A549 (cell line): ENCODE measurements at places on chromosomes 2 and 18. TPM values are rescaled to one million over a fixed set of nuclear protein-coding genes. Genes with fewer than 3 reads are reported as not detected.

PROKR1 gene
- not detected in 3 replicates for polyA plus RNA-seq

GRCh38 chr18:13450289-13451212 is 232.0 kb downstream of the LDLRAD4 start:
- DNase-seq, result no peak

LAMA3 gene
- polyA plus RNA-seq, result 18.2 to 24.1 TPM (median 19.4 TPM) in 3 replicates

- DNase-seq, result no peak
Measured at GRCh38 chr2:21966139-21966538, 842.4 kb downstream of the TDRD15 start.

TMEM182 gene
- 5.3 to 5.7 TPM (median 5.4 TPM) in 3 replicates for polyA plus RNA-seq

DNA sequence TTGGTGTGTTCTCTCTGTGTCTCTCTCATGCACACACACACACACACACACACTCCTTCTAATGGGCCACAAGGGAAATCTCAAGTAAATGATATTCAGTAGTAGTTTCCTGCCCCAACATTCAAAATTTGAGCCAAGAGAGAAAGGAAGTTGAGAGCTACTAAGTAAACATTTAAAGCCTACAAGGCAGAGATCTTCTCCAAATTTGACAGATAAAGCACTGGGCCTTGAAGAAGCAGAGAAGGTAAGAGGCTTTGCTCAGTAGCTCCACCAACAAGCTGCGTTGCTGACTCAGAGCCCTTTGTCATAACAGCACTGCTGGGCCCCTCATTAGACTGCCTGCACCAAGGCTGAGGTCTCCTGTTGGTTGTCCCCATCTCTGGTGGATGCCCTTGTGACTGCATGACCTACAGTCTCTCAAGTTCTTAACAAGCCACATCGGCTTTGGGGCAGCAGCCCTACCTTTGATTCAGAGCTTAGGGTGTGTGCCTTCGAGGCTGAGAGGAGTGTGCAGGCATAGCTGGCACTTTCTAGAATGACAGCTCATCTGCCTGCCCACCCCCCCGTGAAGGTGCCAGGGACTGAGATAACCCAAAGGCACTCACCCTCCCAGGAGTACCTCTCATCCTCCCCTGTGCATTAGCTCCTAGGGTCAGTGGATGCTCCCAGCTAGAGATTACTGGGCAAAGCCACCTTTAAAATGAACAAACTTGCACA is 32.3 kb upstream of the NEB start:
- no peak for DNase-seq

DNA sequence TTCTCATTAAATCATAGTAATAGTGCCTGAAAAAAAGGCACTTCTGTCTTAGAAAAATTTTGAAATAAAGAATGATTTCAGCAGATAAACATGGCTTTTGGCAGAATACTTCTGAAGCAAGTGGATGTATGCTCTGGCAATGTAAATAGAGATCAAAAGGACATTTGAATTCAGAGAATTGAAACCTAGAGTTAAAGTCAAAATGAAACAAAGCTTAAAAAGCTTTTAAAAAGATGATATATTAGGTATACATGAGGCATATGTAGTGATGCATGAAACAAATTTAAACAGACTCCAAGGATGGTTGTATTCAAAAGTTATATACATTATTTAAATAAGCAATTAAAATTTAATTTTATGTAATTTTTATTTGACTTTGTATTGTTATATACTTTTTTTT is 1344.5 kb upstream of the TMEFF2 start:
- no peak for DNase-seq

SLC19A3 gene
- polyA plus RNA-seq, result 2.2 to 2.8 TPM (median 2.7 TPM) in 3 replicates

OST4 gene
- polyA plus RNA-seq, result 809 to 921 TPM (median 880 TPM) in 3 replicates

RAB6C gene
- polyA plus RNA-seq, result 0.05 to 0.07 TPM (median 0.06 TPM) in 3 replicates

SCN1A gene
- polyA plus RNA-seq, result not detected in 3 replicates

- no peak for DNase-seq
Measured at GRCh38 chr2:84152462-84152861, 306.6 kb downstream of the SUCLG1 start.

ZNF513 gene
- 13.1 to 22.7 TPM (median 22.1 TPM) in 3 replicates for polyA plus RNA-seq

GRCh38 chr2:203913947-203914346 is 22.6 kb upstream of the ICOS start:
- no peak for DNase-seq

DNA sequence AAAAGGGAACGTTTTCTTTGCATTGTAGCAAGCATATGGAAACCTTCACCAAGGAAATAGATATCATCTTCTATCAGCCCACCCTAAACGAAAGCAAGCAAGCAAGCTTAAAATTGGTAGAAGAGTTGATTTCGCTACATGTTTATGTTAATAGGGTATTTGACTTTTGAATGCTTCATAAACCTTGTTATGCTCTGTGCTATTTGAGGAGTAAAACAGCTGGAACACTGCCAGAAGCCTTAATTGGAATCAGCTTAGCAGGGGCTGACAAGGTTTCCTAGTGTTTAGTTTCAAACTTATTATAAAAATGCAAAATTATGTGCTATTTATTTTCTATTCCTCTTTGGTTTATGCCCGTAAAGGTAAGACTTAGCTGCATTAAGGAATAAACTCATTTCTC is 70.6 kb upstream of the LINC00305 start:
- no peak for DNase-seq

GRCh38 chr2:37819186-37819585 is 105.9 kb upstream of the RMDN2 start:
- no peak for DNase-seq

STAT4 gene
- 11.6 to 14.0 TPM (median 11.7 TPM) in 3 replicates for polyA plus RNA-seq

- DNase-seq, result no peak
Measured at GRCh38 chr18:35136248-35136647, 95.0 kb downstream of the MAPRE2 start.

ATP6V1B1 gene
- polyA plus RNA-seq, result 2.5 to 2.8 TPM (median 2.7 TPM) in 3 replicates

GRCh38 chr18:11872479-11873136 is 21.4 kb downstream of the CHMP1B start:
- DNase-seq, result peak; percentile 41

IL36G gene
- not detected in 3 replicates for polyA plus RNA-seq
